ENCODE measurements at places on chromosomes 7 and 10.

- DNase-seq = no peak
Observed at GRCh38 chr10:68251625-68252495, 19.9 kb upstream of the ATOH7 start.

DNA sequence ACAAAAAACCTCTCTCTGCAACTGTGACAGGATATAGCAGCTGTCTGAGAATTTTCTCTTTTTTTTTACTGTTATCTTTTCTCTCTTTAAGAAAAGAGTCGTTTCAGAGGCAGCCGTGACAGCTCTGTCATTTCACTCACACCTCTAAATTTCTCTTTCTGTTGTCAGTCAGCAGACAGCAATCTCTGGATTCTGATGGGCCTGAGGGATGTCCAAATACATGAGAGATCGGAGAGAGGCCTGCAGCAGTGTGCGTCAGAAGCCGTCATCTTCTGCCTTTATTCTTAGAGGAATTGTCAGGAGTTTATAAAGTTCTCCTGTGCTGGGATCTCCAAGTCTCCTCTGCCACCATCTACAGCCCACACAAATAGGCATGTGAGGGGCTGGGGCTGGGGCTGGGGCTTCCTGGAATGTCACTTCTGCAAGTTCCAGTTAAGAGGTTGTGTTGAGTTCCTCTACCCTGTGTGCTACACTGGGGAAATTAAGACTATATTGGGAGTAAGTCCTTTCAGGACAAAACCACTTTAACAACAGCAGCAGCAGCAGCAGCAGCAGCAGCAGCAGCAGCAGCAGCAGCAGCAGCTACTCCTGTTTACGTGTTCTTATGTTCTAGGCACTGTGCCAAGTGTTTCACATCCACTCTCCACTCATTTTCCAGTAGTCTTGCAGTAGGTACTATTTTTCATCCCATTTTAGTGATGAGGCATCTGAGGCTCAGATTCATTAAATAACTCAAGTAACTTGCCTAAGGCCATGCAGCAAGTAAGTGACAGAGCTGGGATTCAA lies 541.3 kb downstream of the LRMDA start:
- DNase-seq = no peak

GRCh38 chr10:1530871-1531517 lies 206.3 kb downstream of the ADARB2 start:
- DNase-seq = no peak

- DNase-seq = no peak
Observed at GRCh38 chr7:7323352-7323751, 141.0 kb downstream of the C1GALT1 start.

DNA sequence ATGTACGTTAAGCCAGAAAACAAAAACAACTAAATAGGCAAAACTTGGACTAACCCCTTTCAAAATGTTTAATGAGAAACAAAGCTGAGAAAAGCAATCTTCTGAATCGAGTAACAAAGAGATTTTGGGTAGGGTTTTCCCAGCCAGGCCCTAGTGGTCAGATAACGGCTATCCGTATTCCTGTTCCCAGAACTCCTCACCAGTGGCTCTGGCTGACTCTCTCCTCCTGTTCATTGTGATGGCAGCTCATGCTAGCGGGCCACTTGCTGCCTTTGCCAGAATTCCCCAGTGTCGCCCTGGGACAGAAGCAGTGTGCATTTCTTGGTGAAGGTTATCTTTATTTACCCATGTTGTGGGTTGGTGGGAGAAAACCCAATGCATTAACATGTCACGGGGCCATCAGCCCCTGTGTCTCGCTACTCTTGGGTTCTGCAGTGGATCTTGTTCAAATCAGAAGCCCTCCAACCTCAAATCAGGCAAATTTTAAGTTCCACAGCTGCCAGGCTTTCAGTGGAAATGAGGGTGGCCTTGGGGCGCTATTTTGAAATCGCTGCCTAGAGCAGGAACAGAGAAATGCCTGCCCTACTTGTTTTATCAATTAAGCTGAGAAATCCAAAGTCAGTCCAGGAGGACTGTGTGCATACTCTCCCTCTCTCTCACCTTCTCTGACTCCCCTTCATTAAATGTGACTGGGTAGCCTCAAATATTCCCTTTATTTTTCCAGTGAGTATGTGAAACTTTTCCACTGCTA lies 164.5 kb upstream of the NPVF start:
- DNase-seq = no peak

DNA sequence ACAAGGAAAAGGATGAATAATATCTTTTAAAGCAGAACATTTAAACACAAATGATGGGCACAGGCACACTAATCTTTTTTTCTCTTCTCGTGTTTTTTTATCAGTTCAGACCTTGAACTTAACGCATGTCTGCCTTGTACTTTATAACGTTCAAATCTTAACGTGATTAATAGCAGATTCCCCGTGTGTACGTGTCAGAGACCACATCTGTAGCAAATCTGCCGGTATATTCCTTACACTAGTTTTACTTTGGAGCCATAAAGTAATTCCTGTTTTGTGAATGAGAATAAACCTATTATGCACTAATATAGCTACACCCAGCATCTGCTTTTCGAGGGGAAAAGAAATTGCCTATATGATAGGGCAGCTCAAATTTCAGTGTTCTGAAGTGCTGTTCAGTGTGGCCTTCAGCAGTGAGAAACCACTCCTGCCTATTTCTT lies 166.0 kb upstream of the TCF7L2 start:
- DNase-seq = no peak

GRCh38 chr7:30726296-30727006 lies 25.5 kb upstream of the INMT start:
- no peak for DNase-seq

DNA sequence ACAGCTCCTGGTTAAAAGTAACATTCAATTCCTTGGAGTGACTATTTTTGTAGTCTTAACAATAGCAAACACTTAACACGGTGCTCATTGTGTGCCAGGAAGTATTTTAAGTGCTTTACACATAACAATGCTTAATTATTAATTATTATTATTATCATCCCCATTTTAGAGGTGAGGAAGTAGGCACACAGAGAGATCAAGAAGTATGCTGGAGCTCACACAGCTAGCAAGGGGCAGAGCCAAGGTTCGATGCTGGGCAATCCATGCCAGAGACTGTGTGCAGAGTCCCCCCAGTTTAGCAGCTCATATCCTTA lies 48.2 kb upstream of the SMNDC1 start:
- no peak for DNase-seq

DNA sequence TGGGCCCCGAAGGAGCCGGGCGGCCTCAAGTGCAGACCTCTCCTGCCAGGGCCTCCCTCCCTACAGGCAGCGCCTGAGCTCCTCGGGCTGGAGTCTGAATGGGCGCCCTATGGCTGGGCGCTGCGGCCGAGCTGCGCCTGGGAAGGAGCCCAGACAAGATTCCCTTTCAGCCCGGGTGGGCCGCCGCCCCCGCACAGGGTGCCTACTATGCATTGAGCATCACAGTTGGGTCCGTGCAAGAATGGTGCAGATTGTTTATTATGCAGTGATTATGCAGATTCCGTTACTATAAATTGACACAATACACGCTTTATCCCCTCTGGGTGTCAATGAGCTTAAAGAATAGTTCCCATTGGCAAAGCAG lies 77.2 kb upstream of the PDGFA start:
- peak; percentile 86 for DNase-seq

DNA sequence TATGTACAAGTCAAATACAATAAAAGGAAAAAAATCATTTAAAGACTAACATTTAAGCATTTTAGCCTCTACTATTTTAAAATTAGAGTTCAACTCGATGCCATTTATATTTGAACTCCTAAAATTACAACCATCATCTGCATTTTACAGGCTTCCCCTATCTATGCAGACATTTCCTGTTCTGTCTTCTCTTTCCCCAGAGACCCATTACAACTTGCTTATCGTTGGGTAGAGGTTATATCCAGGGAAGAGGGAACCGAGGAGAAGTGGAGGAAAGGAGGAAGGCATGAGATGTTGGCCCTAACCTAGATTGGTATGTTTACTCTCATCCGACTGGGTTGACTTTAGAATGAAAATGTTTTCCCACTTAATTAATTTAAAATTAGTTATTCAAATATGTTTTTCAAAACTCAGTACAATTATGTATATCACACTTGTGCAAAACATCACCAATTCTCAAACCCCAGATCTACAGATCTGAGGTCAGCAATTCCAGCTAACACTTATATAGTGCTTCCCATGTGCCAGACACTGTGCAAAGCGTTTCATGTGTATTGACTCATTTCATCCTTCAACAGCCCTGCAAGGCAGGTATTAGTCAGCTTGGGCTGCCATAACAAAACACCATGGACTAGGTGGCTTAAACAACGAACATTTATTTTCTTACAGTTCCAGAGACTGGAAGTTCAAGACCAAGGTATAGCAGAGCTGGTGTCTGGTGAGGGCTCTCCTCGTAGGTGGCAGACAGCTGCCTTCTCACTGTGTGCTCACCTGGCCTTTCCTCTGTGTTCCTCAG lies 27.3 kb upstream of the HERPUD2 start:
- DNase-seq = no peak

- DNase-seq = peak; percentile 88
Observed at GRCh38 chr10:120850911-120851865, at the start of gene WDR11. WDR11 (plus strand) TSS chr10:120851362; CDS start chr10:120851421, 59 bp downstream.

- DNase-seq = no peak
Observed at GRCh38 chr10:124722798-124723783, 21.1 kb downstream of the FAM53B start.

GRCh38 chr10:31875608-31876007 lies 53.0 kb downstream of the ARHGAP12 start:
- no peak for DNase-seq

- DNase-seq = no peak
Observed at GRCh38 chr10:590721-591120, 98.7 kb downstream of the DIP2C start.

DNA sequence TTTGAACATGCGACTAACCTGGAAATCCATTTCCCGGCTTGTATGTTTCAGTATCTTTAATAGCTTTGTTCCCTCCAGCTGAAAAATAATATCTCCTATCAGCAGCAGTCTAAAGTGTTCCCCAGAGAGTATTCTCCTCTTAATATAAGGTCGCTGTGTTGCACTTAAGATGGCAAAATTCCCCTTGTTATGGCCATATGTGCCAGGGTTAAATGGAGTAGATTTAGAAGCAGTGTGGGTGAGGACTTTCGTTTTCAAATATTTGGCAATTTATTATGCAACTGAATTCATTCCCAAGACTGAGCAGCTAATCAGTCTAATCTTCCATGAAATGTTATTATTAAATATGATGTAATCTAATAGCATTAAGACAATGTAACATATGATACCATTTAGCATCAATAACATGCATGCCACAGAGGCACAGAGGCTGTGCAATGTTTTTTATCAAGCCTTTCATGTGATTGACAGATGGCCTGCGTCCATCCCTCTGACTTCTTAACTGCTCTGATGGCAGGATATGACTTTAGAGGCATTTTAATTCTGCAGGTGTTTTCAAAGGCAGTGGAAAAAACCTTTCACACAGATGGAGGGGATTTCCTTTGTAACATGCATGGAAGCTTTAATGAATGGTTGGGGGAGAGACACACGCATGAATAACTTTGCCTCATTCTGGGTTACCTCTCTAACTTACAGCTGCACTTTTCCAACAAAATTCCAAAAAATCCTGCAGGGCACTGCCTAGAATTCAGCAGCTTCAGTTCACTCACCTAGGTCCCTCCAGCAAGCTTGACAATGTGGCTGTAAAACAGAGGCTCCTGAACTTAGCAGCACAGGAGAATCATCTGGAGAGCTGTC lies 55.1 kb upstream of the ZPBP start:
- no peak for DNase-seq

DNA sequence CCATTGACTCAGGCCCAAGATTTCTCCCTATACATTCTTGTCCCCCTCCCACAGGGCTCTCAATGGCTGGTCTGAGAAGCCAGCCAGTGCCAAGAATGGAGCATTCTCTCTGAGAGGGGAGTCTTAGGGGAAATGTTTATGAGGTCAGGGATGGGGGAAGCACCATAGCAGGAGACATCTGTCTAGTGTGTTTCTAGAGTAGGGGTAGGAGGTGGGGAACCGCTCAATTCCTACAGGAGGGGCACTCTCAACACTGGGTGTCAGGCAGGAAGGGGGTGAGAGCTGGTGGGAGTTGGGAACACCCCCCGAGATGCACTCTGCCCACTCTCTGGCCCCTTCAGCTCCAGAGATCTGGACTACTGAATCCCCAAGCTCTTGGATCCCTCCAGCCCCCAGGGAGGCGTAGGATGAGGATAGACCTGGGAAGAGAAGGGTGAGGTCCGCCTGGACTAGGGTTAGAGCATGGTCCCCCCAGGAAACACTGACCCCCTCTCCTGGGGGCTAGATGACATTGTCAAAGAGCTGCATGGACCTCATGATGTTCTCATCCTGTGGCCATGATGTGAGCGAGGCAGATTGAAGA lies 8.7 kb upstream of the OGA start:
- DNase-seq = no peak

DNA sequence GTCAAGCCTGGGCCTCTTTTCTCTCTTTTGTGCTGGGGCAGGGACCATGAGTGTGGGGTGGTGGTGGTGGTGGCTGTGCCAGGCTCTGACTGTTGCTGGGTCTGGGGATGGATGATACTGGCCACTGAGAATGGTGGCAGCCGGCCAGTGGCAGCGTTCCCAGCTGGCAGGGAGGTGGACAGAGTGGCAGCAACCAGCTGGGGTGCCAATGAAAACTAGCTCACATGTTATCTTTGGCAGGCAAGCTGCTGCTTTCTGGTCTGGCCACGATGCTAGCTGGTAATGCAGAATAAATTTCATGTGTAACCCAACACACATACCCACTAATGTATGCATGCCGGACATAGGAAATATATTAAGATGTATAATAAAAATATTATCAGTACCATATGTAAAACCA lies 95.0 kb upstream of the SLC26A5 start:
- peak; percentile 98 for DNase-seq

GRCh38 chr10:84329196-84329611 lies 815 bp downstream of the CCSER2 start:
- no peak for DNase-seq

GRCh38 chr10:13717936-13718772 lies 131.4 kb downstream of the PRPF18 start:
- DNase-seq = peak; percentile 41

GRCh38 chr7:29282819-29283414 lies 88.3 kb downstream of the CHN2 start:
- no peak for DNase-seq

GRCh38 chr7:124413029-124413428 lies 352.6 kb downstream of the GPR37 start:
- no peak for DNase-seq

DNA sequence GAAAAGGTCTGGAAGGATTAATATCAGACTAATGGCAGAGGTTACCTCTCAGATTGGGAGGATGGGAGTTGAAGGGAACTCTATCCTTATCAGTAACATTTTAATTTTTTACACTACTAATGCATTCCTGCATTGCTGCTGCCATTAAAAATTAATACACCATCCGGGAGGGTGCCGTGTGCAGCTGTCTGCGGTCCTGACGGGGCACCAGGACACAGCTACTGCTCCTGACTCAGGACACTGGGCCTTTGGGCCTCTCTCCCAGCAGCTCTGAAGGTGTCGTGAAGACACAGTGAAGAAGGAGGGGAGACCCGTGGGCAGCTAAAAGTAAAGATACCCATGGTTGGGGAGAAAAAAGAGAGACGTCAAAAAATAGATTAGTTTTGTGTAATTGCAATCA lies 23.4 kb upstream of the HK1 start:
- DNase-seq = no peak

GRCh38 chr10:119447823-119448546 lies 94.5 kb downstream of the RGS10 start:
- DNase-seq = no peak

GRCh38 chr10:123180101-123181090 lies 26.2 kb downstream of the BUB3 start:
- DNase-seq = no peak
